Liver (tissue), 10 donors: ENCODE measurements at places on chromosomes 13 and 19.

DNA sequence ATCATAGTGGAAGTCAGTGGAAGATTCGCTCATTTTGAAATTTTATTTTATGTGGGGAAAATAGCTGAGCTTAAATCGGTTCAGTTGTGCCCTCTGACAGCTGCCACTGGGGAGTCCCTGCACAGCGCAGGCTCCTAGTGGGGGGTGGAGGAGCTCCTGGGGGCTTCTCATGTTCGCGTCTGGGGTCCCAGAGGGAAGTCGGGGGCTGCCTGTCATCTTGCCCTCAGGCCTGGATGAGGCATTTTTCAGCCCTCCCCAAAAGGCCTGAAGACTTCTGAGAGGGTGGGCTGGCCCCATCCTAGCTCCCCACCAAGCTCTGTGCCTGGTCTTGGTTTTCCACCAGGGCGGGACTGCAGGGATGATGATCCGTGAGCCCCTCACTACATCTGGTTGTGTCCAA lies 82.1 kb downstream of the CHST8 start:
- DNase-seq: no peak

DNA sequence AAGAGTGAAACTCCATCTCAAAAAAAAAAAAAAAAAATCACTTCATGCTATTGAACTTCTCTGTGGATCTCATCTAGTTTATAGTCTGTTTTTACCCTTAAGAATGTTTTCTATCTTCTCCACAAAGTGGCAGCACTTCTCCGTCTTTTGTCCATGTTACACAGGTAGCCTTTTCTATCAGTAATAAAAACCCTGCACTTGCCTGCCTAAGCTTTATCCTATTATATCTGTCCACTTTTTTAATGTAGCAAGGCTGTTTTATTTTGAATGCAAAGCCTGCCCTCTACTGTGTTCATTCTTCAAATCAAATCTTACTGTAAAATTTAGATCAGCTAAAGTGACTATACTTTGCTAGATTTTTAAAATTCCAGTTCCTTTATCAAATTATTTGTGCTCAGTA lies 124.0 kb downstream of the STOML3 start:
- no peak for DNase-seq

DNA sequence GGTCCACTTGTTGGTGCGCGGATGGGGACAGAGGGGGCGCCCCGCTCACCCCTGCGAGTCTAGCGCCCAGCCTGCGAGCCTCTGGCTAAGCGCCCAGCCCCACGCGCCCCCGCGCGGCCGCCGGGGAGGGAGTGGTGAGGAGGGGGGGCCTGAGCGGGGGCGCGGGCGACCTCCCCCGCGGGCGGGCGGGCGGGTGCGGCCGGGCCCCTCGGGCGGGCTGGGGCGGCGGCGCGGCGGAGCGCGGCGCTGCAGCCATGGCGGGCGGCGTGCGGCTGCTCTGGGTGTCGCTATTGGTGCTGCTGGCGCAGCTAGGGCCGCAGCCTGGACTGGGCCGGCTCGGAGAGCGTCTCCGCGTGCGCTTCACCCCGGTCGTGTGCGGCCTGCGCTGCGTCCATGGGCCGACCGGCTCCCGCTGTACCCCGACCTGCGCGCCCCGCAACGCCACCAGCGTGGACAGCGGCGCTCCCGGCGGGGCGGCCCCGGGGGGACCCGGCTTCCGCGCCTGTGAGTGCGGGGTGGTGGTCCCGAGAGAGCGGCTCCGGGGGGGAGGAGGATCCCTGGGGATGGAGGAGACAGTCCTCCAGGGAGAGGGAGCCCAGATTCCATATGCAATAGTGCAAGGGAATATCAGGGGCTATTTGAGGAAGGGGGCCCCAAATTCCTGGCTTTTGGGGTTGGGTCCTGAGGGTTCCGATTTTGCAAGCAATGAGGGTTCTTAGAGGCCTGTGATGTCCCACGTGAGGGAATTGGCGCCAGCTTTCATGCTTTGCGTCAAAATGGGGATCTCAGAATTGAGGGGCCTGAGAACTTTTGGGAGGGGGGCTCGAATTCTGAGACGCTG lies at the start of gene LTBP4:
Gene LTBP4, plus strand, starts transcription at position 236 of the 841 bp plus-strand sequence. Its CDS starts 19 bp downstream, at position 255.
- peak; percentile 41 for DNase-seq

DNA sequence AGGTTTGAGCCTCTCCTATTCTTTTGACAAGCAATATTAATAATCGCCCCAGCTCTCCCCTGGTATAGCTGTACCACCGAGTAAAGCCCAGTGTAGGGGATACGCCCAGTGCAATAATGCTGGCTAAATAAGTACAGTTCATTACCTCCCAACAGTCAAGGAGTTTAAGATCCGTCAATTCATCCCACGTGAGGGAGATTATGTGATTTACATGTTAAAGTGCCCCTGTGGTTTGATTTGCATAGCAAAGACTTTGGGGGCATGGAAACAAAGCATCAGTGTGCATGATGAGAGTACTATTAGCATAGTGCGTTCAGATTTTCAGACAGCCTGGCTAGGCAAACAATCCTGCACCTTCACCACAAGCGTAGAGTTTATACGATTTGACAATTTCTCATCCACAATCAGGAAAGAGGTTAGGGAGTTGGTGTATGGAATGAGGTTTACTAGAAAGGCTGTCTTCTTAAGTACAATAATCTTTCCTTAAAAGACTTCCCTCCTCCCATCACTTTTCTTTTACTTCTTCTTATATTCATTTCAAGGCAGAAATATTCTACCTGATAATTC lies 754.0 kb downstream of the DIAPH3 start:
- DNase-seq: no peak

DNA sequence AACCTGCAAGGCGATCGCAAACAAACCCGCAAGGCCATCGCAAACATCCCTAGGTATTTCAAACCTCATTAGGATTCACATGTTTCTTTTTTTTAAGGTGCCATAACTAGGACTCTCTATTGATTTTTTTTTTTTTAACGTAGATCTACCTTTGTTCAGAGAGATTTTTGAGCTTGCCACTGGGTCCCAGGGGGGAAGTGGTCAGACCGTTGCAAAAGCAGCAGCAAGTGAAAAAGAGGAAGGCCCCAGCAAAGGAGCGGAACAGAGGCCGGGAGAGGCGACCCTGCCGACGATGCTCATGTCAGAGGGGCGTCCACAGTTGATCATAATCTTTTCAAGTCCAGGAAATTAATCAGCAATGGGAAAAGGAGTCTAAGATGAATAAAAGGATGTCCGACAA lies 32.7 kb upstream of the FLT1 start:
- no peak for DNase-seq

DNA sequence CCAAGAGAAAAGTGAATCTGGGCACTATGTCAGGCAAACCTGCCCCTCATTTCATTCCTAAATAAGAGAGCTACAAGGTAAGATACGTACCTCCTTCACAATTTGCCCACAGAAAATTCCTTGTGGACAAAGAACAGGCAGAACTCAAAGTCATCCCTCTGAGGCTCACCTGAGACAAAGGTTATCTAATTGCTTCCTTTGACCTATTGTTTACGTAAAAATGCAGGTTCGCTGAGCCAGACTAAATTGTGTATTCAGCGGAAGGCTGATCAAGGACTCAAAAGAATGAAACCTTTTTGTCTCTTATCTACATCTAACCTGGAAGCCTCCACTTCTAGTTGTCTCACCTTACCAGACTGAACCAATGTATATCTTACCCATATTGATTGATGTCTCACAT lies 213.3 kb downstream of the POSTN start:
- no peak for DNase-seq
